ENCODE measurements at places on chromosomes 16 and 17.

GRCh38 chr17:60355663-60356594 lies 36.0 kb downstream of the USP32 start:
- no peak for DNase-seq

GRCh38 chr17:30545024-30545423 lies 67.8 kb downstream of the GOSR1 start:
- DNase-seq: no peak

DNA sequence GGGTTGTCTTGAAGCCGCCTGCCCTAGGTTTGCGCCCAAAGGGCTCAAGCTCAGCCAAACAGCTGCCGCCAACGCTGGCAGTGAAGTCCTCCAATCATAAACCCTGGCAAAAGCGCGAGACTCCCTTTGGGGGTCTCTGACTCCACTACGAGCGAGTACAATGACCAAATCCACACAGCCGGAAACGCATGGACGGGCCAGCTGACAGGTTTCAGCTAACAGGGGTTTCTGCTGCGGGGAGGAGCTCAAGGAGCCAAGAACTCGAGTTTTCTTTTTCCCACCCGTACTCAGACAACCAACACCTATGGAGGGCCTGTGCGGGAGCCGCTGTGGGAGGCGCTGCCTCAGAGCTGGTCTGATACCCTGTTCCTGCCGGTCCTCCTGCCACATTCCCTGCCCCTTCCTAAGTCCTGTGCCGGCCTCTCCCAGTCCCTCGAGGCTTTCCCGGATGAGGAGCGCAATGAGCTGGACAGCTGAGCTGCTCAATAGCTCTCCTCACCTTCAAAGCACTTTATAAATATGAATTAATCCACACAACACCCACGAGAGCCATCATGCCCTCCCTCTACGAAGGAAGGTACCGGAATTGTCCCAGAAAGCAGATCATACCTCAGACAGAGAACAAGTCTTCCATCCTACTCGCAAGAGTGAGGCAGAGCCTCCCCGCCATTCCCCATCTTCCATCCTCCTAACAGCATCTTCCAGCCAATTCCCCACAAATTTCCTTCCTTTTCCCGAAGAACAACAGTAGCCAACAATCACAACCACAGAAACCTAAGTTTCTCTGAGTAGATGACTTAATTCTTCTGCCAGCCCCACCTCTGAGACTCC lies 6.1 kb downstream of the ABR start:
- DNase-seq: no peak

- DNase-seq: no peak
Observed at GRCh38 chr17:6110592-6110991, 40.4 kb downstream of the WSCD1 start.

DNA sequence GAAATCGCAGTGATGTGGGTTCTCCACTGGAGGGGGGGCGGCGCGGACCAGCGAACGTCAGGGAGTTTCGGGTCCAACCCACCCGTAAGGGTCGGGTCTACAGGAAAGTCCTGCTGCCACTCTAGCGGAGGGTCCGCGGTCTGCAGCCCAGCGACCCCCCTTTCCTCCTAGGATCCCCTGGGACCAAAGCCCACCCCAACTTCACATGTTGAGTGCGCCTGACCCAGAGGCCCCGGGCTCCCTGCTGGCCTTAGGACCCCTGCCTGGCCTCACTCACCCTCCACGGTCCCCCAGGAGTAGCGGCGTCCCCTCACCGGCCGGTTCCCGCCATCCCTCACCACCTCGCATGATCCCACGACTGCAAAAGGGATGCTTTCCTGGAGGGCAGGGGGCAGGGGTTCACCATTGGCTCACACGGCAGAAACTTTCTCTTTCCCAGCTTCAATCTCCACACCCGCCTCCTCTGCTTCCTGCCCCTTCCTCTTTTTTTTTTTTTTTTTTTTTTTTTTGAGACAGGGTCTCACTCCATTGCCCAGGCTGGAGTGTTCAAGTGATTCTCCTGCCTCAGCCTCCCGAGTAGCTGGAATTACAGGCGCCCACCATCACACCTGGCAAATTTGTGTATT lies 3.1 kb downstream of the SEPTIN1 start:
- no peak for DNase-seq

GRCh38 chr16:48628359-48628985 lies 18.5 kb upstream of the N4BP1 start:
- DNase-seq: no peak

GRCh38 chr17:39015546-39015935 lies 48.3 kb upstream of the FBXO47 start:
- no peak for DNase-seq

GRCh38 chr17:77826132-77826873 lies 132.2 kb upstream of the TNRC6C start:
- DNase-seq: no peak

GRCh38 chr16:56262148-56262547 lies 70.9 kb downstream of the GNAO1 start:
- DNase-seq: no peak

DNA sequence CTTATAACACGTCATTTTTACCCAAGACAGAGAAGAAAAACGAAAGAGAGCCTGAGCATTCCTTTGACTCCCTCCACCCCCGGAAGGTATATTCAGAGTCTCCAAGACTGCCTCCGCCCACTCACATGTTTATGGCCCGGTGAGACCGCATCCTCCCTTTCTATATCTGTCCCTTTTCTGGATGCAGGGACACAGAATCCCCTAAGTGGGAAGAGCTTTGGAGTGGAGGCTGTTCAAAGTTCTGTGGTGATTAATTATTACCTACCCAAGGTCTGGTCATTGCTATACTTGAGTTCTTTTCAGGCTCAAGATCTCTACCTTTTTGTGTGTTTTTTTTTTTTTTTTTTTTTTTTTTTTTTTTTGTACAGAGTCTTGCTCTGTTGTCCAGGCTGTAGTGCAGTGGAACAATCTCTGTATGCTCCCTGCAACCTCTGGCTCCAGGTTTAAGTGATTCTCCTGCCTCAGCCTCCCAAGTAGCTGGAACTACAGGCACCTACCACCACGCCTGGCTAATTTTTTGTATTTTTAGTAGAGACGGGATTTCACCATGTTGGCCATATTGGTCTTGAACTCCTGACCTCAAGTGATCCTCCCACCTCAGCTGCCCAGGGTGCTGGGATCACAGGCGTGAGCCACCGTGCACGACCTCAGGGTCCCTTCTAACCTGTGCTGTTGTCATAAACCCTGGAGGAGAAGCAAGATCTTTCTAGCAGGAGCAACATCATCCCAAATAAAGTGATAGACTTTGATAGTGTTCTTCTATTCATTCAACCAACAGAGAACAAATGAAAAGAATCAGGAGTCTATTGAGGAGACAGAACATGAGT lies 407.1 kb downstream of the WWOX start:
- DNase-seq: no peak

All from activated CD8-positive, alpha-beta memory T cell treated with anti-CD3 and anti-CD28 coated beads, Interleukin-2, amount 50 U/mL, for 48 hours (primary cell).